ENCODE measurements at places on chromosomes 4 and X. TPM values are rescaled to one million over a fixed set of nuclear protein-coding genes. Genes with fewer than 3 reads are reported as not detected.

DNA sequence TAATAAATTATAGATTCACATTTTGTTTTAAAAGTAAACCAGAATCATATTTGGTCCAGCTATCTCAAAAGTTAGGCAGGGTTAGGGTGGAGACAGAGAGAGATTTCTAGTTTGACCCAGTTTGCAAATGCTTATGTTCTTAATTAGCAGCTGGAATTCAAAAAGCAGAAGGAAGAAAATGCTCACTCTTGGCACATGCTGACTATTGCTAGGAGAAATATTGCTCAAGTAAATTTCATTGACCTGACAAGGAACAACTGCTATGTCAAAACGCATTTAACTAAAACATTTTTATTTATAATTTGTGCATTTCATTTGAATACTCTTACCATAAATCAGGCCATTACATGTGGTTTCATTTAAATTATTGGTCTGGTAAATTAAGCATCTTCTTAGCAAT, 131.8 kb downstream of the GLRA3 start:
- no peak for DNase-seq

DNA sequence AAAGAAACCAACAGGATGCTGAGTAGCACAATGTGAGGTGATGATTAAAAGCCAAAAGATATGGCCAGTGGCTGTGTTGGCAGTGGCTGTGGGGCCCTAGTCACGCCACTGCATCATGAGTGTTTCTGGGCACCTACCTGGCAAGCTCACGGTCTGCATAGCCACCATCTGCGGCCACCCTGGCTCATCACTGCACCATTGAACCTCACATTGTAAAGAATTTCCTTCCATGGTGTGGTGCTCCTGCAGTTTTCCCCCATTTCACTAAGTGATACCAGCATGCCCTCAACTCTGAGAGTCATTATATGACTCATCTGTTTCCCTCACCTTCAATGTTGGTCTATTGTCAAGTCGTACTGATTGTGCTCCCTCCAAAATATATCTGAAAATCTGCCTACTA, 45.5 kb upstream of the CLNK start:
- DNase-seq = no peak

CFAP47 gene
- not detected for polyA plus RNA-seq

DNA sequence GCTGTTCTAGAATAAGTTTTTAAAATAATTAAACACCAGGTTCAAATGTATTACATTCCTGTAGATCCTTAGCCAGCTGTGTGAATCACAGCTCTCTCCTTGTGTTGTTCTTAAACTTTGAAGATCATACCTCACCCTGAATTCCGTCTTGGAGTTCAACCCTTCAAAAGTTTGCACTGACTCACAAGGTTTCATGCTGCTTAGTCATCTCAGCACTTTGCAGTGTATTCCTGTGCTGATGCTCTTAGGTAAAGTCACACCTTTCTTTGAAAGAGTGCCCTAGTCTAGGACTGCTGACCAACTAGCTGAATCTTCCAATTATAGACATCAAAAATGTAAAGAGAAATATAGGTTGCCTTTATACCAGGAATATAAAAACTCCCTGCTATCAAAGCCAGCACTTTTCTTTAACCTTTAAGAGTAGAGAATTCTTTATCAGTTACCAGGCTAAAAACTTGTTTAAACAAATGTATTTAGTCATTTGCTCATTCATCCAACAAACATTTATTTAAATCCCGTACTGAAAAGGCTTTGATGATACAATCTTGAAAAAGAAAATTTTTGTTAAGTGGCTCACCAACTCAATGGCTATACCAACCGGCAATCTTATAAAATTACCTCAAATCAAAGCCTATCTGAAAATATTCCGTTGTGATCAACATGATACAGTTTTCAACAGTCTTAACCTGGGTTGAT, 169.7 kb downstream of the RAP1GDS1 start:
- no peak for DNase-seq

DNA sequence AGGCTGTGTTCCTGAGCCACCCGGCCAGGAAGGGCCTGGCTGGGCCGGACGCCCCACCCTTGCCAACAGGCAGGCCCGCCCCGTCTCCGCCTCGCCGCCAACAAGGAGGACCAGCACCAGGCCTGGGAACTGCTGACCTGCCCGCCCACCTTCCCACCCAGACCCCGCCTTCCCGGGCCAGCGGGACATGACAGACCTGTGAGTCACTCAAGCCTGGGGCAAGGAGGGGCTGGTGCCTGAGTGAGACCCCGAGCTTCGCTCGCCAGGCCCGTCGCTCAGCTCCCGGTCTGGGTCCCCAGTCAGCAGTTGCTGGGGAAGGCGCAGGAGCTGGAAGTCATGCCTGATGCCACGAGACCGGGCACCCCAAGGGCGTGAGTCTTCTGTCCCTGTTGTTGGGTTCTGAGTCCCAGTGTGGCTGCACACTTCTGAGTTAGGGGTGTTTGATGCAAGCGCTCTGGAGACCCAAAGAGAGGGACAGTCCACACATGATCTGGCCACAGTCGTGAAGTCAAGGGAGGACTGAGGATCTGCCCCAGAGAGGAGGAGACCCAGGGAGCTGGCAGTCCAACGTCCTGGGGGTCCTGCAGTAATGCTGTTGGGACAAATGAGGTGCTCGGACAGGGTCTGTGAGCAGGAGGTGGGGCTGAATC, at the start of gene DNASE1L1:
Gene DNASE1L1, minus strand, starts transcription at position 33 of the 650 bp plus-strand sequence. CDS start 3,686 bp downstream, outside the sequence.
- DNase-seq = peak; percentile 77

GRCh38 chr4:189202182-189202868, 738.3 kb upstream of the FRG1 start:
- DNase-seq = peak; percentile 44

DNA sequence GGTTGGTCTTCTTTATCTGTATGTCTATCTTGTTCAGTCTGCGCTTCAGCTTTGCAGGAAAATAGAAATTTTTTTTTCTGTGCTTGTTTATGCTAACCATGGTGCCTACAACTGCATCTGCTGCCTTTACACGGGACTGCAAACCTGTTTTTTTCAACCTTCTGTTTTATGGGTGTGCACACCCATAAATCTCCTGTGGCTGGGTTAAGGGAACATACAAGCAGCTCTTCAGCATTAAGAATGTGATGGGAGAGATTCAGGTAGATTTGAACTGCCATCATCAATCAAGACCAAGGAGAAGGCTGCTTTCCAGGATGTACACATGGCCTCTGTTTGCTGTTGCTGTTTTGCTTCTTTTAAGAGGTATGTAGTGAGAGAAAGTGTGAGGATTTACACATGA, 502.9 kb downstream of the ANKRD50 start:
- DNase-seq = no peak

GRCh38 chrX:151825925-151826485, 86.7 kb upstream of the MAGEA4 start:
- no peak for DNase-seq

GRCh38 chr4:15906020-15906443, 32.5 kb downstream of the FGFBP1 start:
- DNase-seq = no peak

- DNase-seq = no peak
These were observed 154.7 kb upstream of the BOD1L1 start for GRCh38 chr4:13782231-13782630.

DNA sequence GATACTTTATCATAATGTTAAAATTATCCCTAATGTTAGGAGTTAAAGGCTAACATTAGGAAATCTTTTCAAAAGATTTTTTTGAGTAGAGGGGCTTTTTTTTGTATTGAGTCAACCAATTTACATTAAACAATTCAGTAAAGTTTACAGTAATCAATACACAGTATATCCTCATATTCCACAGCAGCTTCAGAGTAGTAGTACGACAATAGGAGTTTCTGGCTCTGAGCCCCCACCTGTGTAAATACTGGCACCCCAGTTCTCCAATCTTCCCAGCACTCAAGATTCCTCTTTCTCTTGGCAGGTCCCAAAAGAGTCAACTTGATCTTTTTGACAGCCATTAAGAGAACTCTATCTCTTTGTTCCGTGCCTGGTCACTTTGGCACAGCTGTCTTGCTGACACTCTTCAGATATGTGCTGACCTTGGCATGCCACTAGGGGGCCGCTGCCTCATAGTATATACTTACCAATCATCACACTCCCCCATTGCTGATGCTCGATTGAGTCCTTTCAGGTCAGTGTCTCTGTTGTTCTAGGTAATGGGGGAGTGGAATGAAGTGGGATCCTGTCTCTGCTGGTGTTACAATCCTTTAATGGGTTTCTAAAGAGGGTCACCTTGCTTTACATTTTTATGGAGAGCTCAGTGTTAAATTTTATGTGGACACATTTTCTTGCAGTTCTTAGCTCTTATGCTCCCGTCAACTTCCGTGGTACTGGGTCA, 19.5 kb upstream of the CCNI start:
- peak; percentile 70 for DNase-seq

NAAA gene
- polyA plus RNA-seq = 6.9 TPM

DNA sequence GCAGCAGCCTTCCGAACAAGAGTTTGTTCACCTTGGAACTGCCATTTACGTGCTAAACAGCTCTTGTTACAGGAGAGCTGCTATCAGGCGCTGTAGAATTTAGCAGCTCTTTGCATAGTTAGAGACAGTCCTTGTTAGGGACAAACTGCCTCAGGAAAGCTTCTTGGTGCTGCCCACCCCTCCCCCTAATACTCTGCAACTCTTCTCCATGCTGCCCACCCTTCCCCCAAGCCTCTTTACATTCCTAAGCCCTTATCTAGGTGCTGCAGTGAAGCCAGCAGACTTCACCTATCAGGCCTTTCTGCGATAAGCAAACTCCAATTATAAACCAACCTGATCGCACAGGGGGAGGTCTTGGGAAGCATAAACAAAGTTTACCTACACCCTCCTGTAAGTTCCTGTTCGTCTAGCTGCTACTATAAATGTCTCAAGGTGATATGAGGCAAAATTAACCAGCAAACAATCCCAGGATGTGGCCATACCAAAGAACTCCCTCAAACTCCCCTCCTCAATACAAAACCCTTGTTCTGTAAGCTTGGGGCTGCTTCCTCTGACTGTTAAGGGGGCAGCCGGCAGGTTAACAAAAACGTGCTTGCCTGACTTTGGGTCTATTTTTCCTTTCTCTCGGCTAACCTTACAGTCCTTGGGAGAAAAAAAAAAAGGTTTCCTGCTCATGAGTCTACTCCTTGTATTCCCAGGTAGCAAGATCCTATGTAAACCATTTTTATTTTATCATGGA, 74.0 kb upstream of the GC start:
- no peak for DNase-seq

GRCh38 chrX:136204571-136204970, 46.6 kb downstream of the MAP7D3 start:
- peak; percentile 64 for DNase-seq

ZNF185 gene
- 0.62 TPM for polyA plus RNA-seq

DNA sequence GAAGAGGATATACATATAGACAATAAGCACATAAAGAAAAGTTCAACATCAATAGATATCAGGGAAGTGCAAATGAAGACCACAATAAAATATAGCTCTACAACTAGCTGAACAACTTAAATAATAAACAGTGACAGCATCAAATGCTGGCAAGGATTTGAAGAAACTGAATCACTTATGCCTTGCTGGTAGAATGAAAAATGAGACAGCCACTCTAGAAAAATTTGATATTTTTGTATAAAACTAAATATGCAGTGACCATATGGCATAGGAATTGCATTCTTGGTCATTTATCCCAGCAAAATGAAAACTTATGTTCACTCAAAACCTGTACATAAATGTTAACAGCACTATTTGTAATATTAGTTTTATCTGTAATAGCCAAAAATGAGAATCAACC, 1102.0 kb downstream of the C4orf33 start:
- DNase-seq = no peak

H2AZ1 gene
- polyA plus RNA-seq = 211 TPM

AMMECR1 gene
- 0.74 TPM for polyA plus RNA-seq

DNA sequence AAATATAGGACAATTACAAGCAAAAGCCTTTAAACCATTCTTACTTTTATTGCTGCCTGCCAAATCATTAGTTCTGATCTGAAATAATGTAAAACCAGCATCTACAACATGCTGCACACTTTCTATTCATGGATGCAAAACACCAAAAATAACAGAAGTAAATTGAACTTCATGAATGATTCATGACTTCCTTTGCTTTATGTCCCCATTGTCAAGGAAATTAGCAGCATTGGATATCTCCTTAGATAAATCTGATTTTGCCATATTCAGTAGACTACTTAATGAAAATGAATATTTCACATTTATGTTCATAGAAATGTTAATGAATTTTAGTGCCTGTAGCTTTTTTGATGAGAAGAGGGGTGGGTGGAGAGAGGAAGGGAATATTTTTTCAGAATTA, 132.6 kb downstream of the COMMD8 start:
- no peak for DNase-seq

DSPP gene
- not detected for polyA plus RNA-seq

DNA sequence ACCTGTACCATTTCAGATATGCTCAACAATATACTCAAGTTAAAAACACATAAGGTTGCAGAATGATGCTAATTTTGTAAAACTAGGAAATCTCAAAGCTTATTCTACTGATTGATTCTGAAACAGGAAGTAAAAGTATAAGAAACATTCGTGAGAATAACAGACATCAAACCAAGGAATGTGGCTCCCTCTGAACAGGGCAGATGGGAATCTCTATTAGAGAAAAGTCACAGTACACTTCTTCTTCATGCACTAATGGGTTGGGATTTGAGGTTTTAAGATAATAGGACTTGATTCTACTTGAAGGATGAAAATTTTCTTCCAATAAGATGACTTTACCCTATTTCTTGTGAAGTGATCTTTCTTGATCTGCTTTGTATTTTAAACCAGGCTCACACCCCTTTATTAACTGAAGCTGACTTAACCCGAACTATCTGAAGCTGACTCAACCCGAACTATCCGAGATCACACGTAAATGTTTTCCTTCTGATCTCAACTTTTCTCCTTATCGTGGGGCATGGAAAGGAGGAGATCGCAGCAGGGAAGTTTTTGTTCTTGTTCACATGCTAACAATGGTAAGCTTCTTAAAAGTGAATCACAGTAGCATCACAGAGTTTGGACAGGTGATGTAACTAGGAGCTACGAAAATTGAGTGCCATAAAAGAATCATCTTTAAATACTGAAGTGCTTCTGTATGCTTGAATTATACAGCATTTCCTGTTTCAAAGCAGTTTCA, 363.1 kb upstream of the ZFP42 start:
- no peak for DNase-seq

GRCh38 chrX:78104447-78105176, 564 bp downstream of the PGK1 start:
- DNase-seq = peak; percentile 40

GRCh38 chrX:9278475-9279233, 186.2 kb upstream of the TBL1X start:
- no peak for DNase-seq

Measured in heart right ventricle (tissue), 16 donors.